AG10803 (cell line): ENCODE measurements at places on chromosomes 13 and 19.

DNA sequence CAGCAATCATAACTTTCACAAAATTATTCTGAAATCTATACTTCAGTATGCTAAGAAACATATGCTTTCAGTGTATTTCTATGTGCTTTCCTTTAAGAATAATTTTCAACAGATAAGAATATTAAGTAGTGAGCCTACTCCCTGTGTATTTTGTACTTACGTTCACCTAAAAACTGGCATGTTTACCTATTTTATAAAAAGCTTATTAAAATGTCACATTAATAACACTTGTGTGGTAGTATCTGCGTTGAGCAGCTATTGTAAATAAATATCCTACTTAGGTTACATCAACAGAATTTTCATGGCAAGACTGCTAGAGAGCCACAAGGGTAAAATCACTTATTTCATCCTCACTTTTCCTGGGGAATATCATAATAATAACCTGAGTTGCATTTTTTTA, 113.4 kb upstream of the SLITRK5 start:
- no peak for DNase-seq

GRCh38 chr19:13975870-13976269, 23.6 kb downstream of the DCAF15 start:
- DNase-seq: no peak

DNA sequence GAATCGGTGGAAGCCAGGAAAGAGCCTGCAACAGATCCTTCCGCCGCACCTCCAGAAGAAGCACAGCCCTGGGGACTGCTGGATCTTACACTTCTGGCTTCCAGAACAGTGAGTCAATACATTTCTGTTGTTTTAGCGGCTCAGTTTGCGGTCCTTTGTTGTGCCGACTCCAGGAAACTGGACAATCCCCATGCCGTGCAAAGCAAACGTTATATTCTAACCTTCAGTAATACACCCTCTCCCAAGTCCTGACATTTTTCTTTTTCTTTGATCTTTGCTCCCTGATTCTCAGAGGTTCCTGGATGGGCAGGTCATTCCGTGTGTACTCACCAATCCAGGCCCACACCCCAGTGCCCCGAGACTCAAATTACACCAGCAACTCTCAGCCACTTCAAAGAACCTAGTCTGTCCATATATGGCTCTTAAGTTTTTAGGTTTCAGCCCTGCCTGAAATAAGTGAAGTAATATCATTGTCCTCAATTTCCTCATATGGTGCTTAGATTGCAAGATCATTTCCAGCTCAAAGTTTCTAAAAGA, 387.1 kb upstream of the SGCG start:
- DNase-seq: no peak

DNA sequence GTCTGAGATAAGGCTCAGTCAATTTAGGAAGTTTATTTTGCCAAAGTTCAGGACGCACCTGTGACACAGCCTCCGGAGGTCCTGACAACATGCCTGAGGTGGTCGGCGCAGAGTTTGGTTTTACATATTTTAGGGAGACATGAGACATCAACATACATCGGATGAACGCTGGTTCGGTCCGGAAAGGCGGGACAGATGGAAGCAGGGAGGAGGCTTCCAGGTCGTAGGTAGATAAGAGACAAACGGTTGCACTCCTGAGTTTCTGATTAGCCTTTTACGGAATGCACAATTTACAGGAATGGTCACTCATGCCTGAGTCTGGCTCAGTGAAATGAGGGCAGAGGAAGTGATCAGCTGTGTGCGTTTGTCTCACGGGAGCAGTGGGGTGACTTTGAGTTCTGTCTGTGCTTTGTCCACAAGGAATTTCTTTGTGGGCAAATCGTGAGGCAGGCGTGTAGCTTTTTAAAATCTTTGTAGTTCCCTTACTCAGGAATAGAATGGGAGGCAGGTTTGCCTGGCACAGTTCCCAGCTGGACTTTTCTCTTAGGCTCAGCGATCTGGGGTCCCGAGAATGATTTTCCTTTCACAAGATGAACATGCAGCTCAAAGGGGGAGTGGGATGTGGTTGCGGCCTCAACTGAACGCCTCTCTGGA, 36.2 kb downstream of the C13orf46 start:
- DNase-seq: no peak

DNA sequence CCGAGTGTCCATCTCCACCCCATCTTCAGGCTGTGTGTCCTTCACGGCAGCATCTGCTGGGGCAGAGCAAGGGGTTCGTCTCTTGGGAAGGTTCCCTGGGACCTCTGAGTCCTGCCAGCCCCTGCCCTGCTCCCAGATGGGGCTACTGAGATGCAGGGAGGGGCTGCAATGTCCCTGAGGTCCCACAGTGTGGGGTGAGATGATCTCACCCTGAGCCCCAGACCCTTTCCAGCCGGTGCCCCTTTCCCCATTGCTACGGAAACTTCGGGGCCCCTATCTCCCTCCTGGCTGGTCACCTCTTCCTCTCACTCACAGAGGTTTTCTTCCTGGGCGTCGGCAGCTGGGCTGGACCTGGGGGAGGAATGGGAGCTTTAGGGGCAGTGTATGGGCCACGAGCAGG, 5.0 kb downstream of the LILRB2 start:
- DNase-seq: no peak

GRCh38 chr13:77786695-77787287, 89.3 kb downstream of the SLAIN1 start:
- DNase-seq: no peak

GRCh38 chr13:33904431-33904830, 86.5 kb downstream of the RFC3 start:
- no peak for DNase-seq

GRCh38 chr13:51865838-51866237, 4.1 kb downstream of the CCDC70 start:
- DNase-seq: no peak

DNA sequence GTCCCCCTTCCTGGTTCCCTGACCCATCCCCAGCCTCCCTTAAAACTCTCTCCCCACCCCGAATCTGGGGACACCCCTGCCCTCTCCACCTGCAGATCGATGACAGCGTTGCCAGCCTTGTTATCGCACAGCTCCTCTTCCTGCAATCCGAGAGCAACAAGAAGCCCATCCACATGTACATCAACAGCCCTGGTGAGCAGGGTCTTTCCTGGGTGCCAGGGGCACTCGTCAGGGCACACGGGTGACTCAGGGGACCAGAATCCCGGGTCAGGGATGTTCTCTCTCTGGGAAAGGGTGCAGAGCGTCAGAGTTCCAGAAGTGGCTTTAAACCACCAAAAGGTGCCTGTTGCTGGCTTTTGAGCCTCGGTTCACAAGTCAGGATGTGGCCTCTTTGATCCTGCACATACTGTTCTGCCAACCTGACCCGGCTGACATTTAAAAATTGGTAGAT, 1.0 kb downstream of the CLPP start:
- no peak for DNase-seq

DNA sequence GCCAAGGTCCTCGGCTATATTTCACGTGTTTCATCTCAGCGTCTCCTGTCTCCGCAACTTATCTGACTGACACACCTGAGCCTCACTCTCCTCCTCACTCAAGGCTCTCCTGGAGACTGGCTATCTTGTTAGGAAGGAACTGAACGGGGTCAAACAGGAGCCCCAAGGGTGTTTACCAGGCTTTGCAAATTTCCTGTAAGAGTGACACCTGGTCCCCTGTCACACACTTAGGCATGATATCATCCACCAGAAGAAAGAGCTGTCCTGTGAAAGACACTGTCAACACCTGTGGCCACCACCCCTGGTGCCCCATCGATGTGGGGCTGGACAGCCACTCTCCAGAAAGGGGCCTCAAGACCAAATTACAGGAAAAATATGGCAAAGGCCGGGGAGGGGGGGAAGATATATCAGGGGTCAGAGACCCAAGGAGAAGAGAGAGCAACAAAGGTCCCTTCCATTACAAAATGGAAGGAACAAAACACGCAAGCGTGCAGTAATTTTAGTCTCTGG, 2.9 kb downstream of the CD70 start:
- DNase-seq: no peak

GRCh38 chr19:8663920-8664670, 33.7 kb downstream of the NFILZ start:
- no peak for DNase-seq
